ENCODE measurements at places on chromosomes 5 and 9.

DNA sequence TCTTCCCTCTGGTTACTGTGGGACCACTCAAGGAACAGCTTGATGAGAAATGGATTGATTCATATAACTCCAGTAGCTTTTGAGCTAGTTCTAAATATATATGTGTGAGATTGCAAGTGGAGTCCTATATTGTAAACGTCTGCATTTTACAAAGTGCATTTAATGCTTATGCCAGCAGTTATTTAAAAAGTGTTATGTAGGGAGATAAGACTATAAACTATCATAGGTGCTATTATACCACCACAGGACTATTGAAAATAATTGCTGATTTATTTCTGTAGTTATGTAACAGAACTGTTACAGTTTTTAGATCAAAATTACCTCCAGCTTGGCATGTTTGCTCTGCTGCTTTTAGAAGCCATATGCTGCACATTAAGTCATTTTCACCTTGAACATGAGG, 36.2 kb downstream of the PTCD2 start:
- no peak for DNase-seq

DNA sequence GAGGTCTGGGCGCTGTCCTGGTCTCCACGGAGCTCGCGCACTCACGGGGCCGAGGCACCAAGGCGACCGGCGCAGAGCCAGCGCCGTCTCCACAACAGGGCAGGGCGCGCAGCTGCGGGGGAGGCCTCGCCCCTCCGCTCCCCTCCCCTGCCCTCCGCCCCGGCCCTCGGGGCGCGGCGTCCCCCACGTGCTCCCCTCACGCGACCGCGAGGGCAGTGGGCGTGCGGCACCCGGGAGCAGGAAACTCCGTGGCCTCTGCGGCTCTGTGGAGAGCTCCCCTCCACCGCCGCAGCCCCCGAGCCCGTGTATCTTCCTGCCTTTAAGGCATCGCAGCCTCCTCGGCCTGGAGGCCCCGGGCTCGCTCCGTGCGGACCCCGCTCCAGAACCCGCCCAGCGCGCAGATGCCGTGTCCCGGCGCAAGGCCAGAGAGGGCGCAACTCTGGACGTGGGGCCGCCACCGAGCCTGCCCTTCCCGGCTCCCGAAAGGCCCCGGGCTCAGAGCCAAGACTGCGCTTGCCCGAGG, 708 bp upstream of the TUBB4B start:
- DNase-seq = peak; percentile 50

- DNase-seq = no peak
Observed at GRCh38 chr5:160105686-160106360, 13.4 kb downstream of the PWWP2A start.

DNA sequence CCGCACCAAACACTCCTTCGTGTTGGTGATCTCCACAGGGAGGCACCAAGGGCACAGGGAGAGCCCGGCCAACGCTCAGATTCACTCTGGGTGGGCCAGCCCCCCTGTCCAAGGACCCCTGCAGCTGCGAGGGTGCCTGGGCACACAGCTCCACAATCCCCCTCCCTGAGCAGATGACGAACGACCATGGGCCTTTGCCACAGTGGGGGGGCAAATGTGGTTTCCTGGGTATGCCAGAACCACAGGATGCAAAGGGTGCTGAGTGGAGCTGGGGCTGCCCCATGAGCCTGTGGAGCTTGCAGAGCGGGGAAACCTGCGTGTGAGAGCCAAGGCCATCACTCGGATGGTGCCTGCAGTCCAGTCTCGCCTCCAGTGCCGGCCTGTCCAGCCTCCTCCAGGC, 31.0 kb downstream of the LPCAT1 start:
- DNase-seq = no peak

DNA sequence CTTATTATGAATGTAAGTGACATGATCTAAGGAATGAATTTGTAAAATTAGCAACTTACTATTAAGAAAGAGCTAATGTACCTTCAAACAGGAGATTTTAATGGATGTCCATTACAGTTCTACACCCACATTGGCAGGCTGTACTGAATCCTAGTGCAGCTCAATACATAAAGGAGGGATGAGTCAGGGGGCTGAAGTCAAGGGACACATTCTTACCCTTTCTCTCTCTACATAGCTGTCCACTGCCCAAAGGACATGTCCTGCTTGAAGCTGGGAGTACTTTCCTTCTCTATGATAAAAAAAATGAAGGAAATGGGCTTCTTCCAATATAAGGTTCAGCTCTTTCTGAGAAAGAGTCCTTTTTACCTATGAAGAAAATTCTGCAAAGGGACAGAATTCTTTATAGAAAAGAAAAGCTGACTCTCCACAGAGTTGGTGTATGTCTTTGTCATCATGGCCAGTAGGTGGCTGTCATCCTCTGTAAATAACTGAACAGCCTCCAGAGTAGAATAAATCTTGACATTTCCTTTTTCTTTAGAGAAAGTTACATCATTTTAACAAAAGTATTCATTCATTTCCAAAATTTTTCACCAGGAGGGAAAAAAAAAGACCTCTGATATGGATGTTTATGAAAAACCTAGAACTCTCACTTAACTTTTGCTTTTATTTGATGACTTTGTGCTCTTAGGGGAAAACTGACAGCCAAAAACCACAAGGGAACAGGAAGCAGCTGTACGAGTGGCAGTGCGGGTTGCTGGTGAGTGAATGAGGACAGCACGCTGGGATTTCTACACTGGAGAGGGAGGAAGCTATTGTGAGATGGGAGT, 13.1 kb upstream of the IFNA14 start:
- DNase-seq = peak; percentile 5

DNA sequence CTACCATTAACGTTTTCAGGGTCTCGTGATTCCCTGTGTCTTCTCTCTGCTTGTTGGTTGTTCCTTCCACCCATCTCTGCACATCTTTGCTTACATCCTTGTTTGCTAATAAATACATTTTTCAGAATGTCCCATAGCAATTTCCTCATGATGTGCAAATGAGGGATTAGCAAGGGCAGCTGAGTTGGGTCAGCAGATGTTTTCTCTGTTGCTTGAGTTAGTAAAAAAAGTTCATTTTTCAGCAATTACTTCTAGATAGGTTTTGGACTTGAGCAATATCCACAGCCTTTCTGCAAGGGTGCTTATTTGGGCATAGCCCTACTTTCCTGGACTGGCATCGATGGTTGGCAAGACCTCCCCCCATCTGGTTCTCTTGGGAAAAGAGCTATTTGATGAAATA, 4.8 kb upstream of the TNFSF15 start:
- no peak for DNase-seq

DNA sequence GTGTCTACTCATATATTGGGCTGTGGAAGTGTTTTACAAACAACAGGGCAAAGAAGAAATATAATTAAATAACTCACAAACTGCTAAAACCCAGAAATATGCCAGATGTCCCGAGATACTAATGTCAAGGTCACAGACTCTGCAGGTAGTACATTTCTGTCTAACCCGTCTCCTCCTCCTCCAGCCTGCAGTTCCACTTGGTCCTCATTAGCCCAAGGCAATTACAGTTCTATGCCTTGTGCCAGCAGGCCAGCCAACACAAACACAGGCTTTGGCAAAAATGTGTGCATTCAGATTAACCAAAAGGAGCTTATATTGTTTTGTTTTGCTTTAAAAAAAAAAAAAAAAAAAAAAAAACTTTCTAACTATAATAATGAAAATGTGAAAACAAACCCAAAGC, 148.8 kb downstream of the MYO10 start:
- no peak for DNase-seq

DNA sequence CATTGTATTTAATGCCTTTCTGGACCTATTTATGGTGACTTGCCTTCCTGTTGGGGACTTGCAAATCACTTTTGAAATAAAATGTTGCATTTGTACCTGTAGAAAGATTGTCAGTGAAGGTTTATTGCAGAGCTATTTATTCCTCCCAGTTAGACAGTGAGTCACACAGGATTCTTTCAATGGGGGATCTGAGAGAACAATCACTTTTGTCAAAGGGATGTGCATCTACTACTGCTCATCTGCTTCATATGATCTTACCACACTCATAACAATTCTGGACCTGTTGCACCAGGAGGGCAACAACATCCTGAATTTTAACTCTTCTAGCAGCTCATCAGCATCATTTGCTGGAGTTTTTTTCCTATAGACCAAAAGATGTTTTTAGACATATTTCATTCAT, 66.8 kb downstream of the FBXL7 start:
- DNase-seq = no peak
